ENCODE measurements at places on chromosomes 5 and 9. TPM values are rescaled to one million over a fixed set of nuclear protein-coding genes. Genes with fewer than 3 reads are reported as not detected.

DNA sequence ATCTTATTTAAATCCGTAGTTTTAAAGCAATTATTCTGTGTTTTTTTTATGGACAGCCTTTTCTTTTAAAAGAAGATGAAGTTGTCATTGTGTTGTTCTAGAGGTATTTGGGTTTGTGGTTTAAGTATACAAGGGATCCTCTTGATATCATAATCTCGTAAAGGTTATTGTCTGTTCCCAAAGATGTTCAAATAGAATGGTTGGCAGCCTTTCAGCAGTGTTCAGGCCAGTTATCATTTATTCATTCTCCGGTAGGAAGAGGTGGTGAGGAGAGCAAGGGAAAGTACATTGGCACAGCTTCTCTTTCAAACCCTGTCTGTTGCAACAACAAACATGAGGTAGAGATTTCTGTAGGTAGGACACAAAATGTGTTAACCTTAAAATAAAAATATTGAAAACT, 147.0 kb downstream of the FOCAD start:
- DNase-seq, result no peak

DNA sequence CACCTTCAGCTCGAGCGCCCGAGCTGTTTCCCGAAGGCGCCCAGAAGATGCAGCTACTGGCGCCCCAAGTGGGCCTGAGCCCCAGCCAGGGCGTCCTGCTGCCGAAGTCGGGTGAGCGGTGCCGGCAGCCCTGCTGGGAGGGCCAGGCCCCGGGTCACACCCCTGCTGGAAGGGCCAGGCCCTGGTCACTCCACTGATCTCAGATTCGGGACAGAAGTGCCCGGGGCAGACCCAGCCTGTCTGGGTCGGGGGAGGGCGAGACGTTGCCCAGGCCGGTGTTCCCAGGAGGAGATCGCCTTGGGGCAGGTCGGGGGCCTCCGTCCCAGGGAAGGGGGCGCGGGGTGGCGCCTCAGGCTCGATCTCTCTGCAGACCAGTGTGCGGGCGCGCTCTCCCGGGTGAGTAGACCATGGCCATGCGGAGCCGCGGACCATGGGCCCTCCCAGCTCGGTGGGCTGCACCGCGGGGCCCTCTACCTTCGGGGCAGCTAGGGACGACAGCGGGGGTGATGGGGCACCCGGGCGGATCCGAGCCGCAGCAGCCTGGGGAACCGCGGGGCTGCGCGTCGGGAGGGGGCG, 2.3 kb downstream of the LCNL1 start:
- DNase-seq, result no peak

DNA sequence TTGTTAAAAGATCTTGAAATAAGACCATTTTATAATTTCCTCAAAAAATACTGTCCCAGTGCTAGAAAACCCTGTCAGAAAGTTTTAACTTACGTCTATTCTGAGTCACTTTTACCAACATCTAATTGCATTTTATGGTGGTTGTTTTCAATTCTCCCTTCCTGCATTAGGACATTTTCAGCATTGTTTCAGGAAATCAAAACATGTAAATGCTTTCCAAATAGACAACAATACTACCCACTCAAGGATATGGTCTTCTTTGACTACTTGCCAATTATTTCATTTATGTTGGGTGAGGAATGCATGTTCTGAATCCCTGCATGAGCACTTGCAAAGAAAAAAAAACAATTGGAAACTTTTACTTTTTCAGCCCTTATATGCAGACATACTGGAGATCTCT, 284.6 kb upstream of the PDE4D start:
- no peak for DNase-seq

DNA sequence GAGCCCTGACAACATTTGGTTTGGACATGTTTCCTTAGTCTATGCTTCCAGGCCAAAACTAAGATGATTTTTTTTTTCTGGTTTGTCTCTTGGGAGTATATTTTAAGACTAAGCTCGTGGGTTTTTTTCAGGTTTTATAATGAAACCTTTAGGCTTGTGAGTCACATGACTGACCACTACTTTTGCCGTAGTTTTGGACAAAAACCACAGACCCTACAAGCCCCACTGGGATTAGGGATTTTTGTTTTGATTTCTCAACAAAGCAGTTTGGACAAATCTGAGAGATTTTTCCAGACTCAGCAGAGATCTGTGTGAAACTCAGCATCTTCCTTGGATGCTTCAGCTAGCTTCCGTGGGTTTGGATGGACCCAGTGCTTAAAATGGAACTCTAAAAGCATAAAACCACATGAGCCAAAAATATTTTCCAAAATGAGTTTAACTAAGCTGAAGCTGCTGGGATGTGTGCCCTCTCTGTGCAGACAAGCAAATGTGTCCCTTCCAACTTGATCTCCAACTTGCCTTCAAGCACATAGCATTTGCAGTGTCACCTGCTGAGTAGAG, 70.3 kb upstream of the SMIM15 start:
- DNase-seq, result no peak

DNA sequence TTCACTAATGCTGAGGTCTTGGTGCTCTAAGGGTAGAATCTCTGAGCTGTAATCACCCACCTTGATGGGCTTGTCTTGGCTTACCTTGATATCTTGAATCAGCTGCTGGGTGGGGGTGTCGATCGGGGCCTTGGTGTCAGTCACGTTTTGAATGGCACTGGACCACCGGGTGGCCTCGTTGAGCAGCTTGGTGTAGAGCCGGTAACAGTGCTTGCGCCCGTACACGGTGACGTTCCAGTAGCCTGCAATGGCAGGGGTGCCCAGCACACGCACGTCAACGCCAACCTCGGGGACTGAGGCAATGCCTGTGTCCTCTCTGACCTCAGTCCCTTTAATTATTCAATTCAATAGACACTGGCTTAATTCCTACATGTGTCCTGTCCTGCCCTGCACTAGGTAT, 63.1 kb upstream of the RETREG1 start:
- DNase-seq, result no peak

DNA sequence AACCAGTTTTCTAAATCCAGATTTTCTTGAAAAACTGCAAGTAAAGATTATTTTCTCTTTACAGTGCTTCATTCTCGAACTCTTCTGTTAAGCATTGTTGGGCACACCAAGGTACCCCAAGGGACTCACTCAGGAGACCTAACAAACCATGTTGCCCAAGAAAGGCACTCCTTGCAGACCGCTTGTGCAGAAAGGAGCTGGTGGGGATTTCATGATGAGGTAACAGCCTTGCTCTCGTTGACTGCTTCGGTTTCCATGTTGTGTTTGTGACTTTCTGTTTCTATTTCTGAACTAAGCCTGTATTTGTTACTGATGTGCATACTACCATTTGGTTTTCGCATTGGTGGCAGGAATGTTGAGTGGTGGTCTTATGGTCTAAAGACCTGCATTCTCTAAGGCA, 266.6 kb upstream of the DAP start:
- no peak for DNase-seq

SHROOM1 gene
- total RNA-seq, result 0.49 TPM

RHOBTB3 gene
- 0.61 TPM for total RNA-seq

ENHO gene
- total RNA-seq, result not detected

Data from CD4-positive, alpha-beta memory T cell (primary cell).